ENCODE measurements at places on chromosomes 13 and 19. TPM values are rescaled to one million over a fixed set of nuclear protein-coding genes. Genes with fewer than 3 reads are reported as not detected.

OPA3 gene
- total RNA-seq = 13.8 TPM

ONECUT3 gene
- not detected for total RNA-seq

TCF3 gene
- total RNA-seq = 64.9 TPM

PNMA8B gene
- total RNA-seq = 3.2 TPM

PSG11 gene
- total RNA-seq = not detected

URI1 gene
- total RNA-seq = 43.8 TPM

LGALS14 gene
- not detected for total RNA-seq

KIR2DL3 gene
- total RNA-seq = not detected

SYMPK gene
- total RNA-seq = 51.0 TPM

DNA sequence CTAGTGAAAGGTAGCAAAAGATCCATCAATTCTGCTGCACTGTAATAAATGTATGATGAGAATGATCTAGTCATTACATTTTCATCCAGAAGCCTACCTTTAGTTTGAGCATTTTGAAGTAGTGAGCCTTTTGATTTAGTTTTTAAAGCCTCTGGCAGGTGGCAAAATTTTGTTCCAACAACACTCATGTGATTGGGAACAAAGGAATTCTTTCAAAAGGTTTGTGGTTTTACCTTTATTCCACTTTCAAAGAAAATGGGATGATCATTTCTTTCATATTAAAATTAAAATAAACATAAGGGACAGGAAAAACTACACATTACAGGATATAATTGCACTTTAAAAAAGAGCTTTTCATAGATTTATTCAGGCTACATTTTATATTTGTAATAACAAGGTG, 260.2 kb downstream of the DACH1 start:
- no peak for DNase-seq

DNA sequence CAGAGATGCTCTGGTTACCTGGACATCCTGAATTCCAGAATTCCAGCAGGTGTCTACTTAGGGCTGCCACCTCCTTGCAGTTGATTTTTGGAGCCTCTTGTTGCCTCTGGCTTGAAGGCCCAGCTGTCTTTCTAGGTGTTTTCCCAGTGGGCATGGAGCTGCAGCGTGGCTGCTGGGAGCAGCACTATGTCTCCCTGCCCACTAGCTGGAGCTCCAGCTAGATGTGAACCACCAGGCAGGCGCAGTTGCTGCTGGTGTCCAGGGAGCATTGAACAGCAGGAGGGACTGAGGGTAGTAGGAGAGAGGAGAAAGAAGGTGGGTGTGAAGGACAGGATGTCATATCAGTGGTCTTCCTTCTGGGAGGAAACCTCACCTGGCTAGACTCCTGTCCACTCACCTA, 9.9 kb upstream of the SELENOW start:
- no peak for DNase-seq

- no peak for DNase-seq
These were observed 39.1 kb downstream of the GPR12 start for GRCh38 chr13:26721251-26722121.

- no peak for DNase-seq
These were observed 69.2 kb downstream of the ZNF100 start for GRCh38 chr19:21698215-21698614.

DNA sequence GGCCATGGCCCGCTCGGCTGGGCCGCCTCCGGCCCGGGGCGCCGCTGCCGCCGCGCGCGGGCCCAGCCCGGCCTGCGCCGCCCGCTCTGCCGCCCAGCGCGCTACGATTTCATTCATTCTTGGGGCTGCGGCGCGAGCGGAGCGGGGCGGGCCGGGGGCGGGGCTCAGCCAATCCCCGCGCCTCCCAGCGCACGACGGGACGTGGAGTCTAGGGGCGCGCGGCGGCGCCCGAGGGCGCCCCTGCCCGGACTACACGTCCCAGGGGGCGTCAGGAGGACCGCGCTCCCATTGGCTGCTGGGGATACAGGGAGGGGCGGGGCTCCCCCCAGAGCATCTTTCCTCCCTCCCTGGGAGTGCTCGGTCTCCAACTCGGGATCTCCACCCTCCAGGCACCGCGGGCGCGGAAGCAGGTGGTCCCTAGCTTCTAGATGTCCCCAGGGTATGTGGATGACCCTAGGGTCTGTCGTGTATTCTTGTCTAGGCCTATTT, 5.6 kb upstream of the DPF1 start:
- DNase-seq = no peak

GRCh38 chr19:8005534-8006256, at the start of gene ELAVL1:
ELAVL1 (minus strand) TSS chr19:8005641; CDS start chr19:7991815, 13,826 bp downstream.
- peak; percentile 90 for DNase-seq

GRCh38 chr13:75986818-75987217, 350.7 kb downstream of the LMO7 start:
- DNase-seq = no peak

- DNase-seq = no peak
These were observed 203.0 kb downstream of the ITGBL1 start for GRCh38 chr13:101655435-101655834.

- no peak for DNase-seq
These were observed 27.1 kb downstream of the ANKRD10 start for GRCh38 chr13:110887597-110888333.

DNA sequence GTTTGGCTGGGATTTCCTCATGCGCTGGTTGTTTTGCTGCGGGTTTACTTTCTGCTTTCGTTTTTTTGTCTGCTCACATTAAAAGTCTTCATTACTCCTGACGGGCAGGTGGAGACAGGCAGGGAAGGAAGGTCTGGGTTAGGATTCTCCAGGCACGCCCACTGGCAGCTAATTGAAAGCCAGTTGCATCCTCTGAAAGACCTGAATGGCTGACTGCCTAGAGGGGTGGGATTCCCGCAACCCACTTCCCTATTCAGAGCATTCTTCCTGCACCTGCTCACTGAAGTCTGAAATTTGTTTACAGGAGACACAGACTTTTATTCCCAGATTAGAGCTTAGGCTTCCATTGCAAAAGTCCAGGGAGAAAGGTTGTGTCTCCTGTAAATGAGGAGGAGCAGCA, 172.0 kb downstream of the UQCRFS1 start:
- DNase-seq = no peak

DNA sequence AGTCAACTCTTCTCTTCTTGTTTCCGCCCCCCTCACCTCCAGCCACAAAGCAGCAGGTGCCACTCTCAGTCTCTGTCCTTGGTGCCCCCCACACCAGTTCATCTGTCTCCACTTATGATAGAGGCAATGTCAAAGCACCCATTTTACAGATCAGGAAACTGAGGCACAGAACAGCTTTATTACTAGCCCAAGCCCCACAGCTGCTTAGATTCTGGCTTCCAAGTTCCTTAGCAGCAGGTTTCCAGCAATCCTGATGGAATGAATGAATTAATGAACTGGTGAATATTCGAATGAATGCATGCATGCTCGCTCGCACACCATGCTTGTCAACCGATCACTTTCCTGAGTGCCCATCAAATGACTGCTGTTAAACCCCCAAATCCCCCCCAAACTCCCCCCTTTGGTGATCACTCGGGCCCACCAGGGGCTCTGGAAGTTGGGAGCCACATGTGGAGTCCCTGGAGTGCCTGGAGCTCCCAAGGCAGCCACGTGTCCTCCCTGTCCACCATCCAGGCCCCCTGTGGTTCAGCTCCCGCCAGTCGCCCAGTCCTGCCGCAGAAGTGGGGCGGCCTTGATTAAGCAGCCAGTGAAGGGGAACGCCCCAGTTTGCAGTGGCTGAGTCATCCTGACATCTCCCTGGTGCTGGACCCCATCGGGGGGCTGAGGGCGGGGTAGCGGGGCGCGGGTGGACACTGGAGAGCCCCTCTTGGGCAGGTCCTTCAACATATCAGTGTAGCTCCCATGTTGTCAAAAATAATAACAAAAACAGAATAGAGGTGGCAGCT, 6.8 kb downstream of the PTPRS start:
- no peak for DNase-seq

DNA sequence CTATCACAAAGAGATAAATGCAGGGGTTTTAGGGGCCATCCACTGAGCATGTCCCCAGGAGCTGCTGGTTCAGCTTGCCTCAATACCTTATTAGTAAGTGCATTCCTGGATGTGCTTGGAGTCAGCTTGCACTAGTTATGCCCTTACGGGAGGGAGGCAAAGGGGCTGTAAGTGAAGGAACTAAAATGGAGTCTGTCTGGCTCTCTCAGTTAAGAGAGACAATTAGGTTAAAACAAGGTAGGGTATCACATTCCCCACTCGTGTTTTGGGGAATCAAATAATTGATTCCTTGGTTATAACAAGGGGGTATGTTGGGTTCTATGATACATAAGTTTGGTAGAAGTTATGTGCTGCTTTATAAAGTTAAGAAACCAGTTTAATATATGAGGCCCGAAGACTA, 78.9 kb downstream of the ZNF100 start:
- no peak for DNase-seq

GRCh38 chr13:34044660-34045080, 226.7 kb downstream of the RFC3 start:
- DNase-seq = no peak

DNA sequence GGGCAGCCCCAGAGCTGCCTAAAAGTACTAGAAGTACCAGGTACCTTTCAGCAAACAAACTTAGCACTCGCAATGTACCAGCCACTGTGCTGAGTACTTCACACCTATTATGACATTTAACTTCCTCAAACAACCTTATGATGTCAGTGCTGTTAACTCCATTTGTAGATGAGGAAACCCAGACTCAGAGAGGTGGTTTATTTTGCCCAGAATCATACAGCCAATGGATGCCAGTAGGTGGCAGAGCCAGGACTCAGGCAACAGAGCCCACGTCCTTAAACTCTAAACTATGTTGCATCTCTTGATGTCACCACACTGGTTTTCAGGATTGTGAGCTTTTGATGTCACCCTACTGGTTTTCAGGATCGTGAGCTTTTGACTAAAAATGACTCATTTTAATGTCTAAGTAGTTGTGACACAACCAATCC, 78.9 kb downstream of the FLT1 start:
- DNase-seq = no peak

GRCh38 chr13:99425485-99426341, 75.6 kb upstream of the TM9SF2 start:
- DNase-seq = no peak

- no peak for DNase-seq
These were observed 1078.9 kb downstream of the SLITRK1 start for GRCh38 chr13:82803341-82803740.

DNA sequence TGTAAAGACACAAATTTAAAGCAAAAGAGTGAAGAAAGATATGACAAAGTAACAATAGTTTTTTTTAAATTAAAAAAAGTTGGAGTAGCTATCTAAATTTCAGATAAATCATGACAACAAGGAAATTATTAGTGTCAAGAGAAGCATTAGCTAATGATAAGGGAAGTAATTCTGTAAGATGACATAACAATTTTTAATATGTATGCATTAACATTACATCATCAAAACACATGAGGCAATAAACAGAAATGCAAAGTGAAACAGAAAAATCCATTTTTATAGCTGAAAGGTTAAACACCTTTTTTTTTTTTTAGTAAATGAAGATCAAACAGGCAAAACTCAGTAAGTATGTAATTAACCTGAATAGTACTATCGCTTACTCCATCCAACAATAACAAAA, 804.9 kb upstream of the PRR20A start:
- no peak for DNase-seq

DNA sequence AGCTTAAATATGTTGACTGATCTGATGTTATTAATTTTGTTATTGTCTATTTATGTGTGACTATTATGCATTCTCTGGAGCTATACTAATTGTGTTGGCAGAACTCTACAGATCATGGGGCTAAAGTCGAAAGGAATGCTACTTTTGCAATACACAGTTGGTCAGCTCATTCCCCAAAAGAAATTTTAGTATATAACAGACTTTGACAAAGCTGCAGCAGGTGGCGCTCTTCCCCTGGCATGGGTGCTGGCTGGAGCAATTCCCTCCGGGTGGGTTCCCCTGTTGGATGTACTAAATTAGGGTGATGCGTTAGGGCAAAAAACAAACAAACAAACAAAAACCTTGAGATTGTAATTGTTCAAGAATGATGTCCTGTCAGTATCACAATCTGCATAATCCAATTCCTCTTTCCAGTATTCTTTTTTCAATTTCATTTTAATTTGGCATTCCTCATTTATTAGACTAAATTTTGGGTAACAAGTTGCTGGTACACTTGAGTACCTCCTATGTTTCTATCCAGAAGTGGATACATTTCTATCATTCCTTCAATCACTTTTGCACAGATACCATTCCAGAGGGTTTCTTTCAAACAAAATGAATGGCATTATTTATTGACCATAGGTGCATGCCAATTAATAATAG, 322.8 kb upstream of the EDNRB start:
- no peak for DNase-seq

DNA sequence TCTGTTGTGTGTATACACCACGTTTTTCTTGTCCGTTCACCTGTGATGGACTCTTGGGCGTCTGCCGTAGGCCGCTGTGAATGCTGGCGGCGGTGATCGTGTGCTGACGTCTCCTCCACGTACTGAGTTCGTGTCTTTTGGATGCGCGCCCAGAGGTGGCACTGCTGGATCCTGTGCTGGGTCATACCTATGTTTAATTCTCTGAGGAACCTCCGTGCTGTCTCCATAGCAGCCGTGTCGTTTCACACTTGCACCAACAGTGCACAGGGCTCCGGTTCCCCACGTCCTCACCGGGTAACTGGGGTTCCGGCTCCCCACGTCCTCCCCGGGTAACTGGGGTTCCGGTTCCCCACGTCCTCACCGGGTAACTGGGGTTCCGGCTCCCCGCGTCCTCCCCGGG, 56.2 kb downstream of the ATP11A start:
- DNase-seq = no peak

DNA sequence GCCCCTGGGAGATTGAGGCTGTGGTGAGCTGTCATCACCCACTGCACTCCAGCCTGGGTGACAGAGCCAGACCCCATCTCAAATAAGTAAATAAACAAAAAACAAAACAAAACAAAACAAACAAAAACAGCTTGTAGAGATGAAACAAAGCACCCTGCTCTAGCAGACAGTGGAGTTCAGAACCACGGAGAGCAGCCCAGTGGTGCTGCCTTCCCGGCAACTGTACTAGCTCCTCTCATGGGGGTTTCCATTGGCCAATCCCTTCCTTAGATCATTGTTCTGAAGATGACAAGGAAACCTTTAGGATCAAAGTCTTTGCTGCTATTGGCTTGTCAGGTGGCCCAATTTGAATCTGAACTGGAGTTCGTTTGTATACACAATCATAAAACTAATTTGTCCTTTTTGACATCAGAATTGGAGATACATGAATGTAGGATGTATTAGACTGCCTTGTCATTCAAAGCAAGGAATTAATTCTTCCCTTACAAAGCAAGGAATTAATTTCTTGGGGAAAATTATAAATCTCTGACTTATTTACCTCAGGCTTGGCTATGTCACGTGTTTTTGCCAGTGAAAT, 19.7 kb upstream of the SYCN start:
- no peak for DNase-seq

Data from suprapubic skin (tissue), 4 donors.